ENCODE measurements at places on chromosomes 12 and 14.

- DNase-seq = no peak
These were observed 165.5 kb upstream of the ATP2B1 start for GRCh38 chr12:89874146-89874545.

DNA sequence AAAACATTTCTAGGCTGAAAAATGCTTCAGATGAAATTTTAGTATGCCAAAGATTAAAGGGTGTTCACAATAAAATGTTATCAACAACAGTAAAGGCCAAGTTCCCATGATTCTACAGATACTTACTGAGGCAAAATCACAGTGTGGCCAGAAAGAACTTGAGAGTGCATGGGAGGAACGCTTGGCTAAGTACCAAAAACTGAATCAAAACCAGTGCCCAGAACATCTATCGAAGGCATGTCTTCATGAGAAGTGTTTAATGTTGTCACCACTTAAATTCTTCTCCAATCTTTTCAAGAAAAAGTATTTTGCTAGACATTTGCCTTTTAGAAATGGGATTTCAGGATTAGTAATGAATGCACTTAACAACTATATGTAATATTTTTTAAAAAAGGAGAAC lies 41.5 kb downstream of the KIF21A start:
- DNase-seq = no peak

DNA sequence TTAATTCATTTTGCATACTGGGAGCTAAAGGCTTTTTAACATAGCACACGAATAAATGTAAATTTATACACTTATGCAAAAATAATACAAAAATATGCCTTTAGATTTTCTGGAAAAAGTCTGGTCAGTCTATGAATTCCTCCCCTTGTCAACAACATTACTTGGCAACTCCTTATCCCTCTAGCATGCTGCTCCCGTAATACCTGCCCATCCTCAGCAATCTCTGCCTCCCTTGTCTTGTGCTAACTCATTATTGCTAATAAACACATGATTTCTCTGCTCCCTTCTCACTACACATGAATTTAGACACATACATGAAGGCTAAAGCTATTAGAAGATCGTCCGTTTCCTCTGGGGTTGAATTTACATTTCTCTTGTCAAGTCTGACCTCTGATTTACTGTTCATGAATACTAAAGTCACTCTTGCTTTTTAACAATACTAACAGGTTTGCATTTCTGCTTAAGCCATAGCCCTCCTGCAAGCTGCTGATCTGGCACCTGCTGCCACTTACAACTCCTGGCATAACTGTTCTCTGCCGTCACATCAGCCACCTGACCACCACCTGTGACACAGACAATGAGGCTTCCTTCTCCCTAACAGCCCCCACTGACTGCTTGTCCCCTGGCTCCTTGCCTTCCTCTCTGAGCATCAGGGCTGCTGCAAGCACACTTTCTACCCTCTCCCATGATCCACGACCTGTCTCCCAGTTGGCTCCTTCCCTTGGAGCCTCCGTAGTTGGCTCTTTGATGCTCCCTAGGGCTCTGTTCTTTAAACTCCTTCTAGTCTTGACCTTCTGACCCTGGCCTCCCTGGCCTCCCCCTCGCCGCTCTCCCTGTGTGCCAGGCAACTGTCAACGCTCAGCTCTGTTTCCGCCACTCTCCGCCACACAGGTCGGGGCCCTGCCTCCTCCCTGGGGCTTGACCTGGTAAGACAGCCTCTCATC lies 177.6 kb downstream of the CALM1 start:
- DNase-seq = no peak

- no peak for DNase-seq
These were observed 320.9 kb downstream of the NRXN3 start for GRCh38 chr14:78491048-78491447.

DNA sequence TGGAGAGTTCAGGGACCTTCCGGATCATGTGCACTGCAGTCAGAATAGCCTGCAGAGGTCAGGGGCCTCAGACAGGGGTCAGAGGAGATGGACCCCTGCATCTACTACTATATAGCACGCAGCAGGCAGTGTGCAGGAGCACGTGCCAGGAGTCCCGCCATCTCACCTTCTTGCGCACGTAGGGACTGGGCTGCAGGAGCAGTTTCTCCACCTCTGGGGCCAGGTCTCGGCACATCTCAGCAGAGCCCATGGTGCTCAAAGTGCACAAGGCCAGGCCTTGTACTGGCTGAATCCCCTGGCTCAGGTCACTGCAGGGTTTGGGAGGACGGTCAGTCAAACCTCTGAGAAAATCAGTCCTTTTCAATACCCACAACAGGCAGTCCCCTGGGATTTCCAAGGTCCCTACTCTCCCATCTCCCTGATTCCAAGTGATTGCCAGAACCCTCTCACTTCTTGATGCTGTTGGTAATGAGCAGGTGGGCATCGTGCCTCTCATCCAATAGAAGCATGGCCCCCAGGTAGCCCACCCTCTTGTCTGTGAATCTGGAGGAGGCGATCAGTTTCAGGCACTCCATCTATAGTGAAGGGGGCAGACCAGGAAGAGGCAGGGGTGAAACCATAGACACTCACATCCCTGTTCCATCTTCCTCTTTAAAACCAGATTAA lies 1.3 kb downstream of the AP1G2 start:
- no peak for DNase-seq

DNA sequence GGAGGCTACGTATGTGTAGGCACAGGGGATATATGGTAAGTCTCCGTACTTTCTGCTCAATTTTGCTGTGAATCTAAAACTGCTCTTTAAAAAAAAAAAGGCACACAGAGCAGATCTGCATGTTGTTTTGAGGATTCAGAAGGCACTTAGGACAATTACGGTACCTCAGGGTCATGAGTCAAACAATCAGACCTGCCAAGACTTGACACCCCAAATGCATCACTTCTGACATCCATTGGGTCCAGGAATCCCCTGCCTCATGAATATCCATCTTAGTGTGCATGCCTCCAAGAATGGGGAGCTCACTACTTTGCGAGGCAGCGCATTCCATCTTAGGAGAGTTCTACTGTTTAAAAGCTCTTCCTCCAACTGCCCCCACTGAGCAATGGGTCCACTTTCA lies 3.0 kb downstream of the BDKRB2 start:
- DNase-seq = no peak

- DNase-seq = no peak
These were observed 18.0 kb upstream of the PARP11 start for GRCh38 chr12:3891201-3891600.

GRCh38 chr12:32535288-32535999 lies 136.1 kb downstream of the FGD4 start:
- peak; percentile 65 for DNase-seq

- DNase-seq = no peak
These were observed 493.8 kb downstream of the VRK1 start for GRCh38 chr14:97290977-97291376.

GRCh38 chr12:109595321-109595902 lies 21.8 kb downstream of the MVK start:
- no peak for DNase-seq

- no peak for DNase-seq
These were observed 4.9 kb upstream of the CMA1 start for GRCh38 chr14:24513009-24513408.

Measured in mesothelial cell of epicardium (in vitro differentiated cells).